ENCODE measurements at places on chromosomes 16 and 17. TPM values are rescaled to one million over a fixed set of nuclear protein-coding genes. Genes with fewer than 3 reads are reported as not detected.
A peak's percentile ranks its signal among the peaks of the same experiment; 100 is the strongest.

Gene EIF5A
- total RNA-seq: 1,043 TPM

Gene BEAN1
- 0.19 TPM for total RNA-seq

- no peak for DNase-seq
Observed at GRCh38 chr16:58110571-58111301, 18.4 kb downstream of the CFAP20 start.

- DNase-seq: no peak
Observed at GRCh38 chr16:89890886-89891657, 17.7 kb downstream of the TCF25 start.

DNA sequence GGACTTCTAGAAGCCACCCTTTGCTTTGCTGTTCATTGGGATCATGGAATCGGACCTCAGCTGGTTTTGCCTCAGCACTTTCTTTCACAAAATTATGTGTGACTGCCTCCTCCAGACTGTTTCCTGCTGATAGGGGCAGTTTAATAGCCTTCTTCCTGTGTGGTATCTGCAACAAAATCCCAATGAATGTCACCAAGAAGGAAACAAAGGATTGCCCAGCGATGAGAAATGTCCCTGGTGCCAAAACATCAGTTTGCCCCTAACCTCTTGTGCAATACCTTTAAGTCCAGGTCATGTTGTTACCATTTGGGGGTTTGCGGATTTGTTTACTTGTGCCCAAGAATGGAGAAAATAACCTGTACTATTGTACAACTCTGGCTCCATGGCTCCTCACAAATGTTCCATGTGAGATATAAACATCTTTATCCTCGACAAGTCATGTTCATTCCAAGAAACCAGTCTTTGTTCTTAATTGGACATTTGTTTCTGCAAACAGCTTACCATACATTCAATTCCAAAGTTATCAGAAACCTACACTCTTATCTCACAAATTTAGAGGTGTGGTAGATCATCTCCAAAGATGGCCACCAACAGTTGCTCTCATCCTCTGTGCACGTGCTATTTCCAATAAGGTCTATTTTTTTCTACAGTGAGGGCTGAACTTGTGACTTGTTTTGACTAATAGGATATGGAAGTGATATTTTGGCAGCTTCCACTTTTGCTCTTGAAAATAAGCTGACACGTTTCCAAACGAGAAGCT lies 14.8 kb downstream of the TAC4 start:
- DNase-seq: no peak

DNA sequence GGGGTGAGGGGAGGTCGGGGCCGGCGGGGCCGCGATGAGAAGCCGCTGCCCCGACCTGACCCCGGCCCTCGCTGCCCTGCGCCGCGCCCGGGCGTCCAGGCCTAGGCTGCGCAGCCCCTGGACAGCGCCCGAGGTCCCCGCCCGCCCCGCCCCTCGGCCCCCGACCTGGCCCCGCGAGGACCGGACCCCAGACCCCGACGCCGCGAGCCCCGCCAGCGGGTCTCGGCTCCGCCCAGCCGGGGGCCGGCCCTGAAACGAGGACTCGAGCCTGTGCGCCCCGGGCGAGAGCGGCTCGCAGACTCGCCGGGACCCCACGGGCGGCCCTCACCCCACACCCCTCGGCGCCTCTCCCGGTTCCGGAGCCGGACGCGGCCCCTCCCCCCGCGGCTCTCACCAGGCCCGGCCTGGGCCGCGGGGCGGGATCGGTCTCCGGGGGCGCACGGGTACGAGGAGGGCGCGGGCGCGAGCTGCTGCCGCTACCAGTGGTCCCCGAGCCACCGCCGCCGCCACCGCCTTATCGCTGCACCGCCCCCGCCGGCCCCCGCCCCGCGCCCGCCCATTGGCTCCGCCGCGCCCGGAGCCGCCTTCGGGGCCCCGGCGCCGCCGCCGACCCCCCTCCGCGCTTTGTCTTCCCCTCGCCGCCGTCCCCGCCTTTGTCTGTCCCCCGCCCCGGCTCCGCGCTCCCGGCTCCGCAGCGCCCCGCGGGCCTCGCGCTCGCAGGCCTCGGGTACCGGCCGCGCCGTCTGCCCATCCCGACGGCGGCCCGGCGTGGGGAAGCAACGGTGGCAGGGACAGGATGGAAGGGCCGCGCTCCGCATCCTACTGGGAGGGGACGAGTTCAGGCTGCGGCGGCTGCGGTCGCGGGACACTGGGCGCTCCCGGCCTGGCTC lies at the start of gene LIMD2:
Gene LIMD2, minus strand, starts transcription at position 488 of the 890 bp plus-strand sequence. CDS start 827 bp downstream, outside the sequence.
- no peak for DNase-seq

DNA sequence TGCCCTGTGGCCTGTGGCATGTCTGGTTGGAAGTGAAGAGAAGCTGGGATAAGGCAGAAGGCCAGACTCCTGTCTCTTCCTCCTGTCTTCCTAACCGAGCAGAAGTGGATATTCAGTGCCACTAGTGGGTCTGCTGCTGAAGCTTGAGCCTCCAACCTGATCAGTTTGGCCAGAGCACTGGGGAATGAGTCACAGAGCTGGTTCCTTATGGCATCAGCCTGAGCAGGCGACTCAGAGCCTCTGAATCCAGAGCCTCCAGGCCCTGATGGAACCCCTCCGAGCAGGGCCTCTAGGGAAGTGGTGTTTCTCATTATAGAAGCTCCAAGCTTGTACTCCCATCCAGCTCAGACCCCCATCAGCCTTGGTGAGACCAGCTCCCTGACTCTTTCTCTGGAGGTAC lies 2.0 kb downstream of the WSCD1 start:
- DNase-seq: peak; percentile 34
